Naive thymus-derived CD4-positive, alpha-beta T cell (primary cell): ENCODE measurements at places on chromosomes 2 and 18.
A peak's percentile ranks its signal among the peaks of the same experiment; 100 is the strongest.

GRCh38 chr18:13621886-13622619 lies 104.3 kb downstream of the FAM210A start:
- H3K4me1 ChIP-seq = no peaks in the 10 kb centered on the region
- H3K36me3 ChIP-seq = no peaks in the 10 kb centered on the region
- H3K27me3 ChIP-seq = no peaks in the 10 kb centered on the region
- no peak overlapping the region for H3K4me3 ChIP-seq

GRCh38 chr18:7608174-7608550 lies 41.0 kb downstream of the PTPRM start:
- H3K36me3 ChIP-seq = no peaks in the 10 kb centered on the region
- H3K4me1 ChIP-seq = no peaks in the 10 kb centered on the region
- no peaks in the 10 kb centered on the region for H3K27me3 ChIP-seq
- DNase-seq = no peak
- no peak overlapping the region for H3K27ac ChIP-seq

- peaks cover 53% of the 10 kb centered on the region for H3K4me1 ChIP-seq
- no peak for DNase-seq
- H3K36me3 ChIP-seq = no peaks in the 10 kb centered on the region
- no peaks in the 10 kb centered on the region for H3K27me3 ChIP-seq
Observed at GRCh38 chr18:2983296-2983695, 29.6 kb downstream of the LPIN2 start.

- peaks cover 9% of the 10 kb centered on the region for H3K4me1 ChIP-seq
- H3K27me3 ChIP-seq = no peaks in the 10 kb centered on the region
- no peak overlapping the region for H3K27ac ChIP-seq
- peak overlapping the region; percentile 87 for H3K4me3 ChIP-seq
Observed at GRCh38 chr18:76494231-76495005, 624 bp downstream of the ZNF516 start.

DNA sequence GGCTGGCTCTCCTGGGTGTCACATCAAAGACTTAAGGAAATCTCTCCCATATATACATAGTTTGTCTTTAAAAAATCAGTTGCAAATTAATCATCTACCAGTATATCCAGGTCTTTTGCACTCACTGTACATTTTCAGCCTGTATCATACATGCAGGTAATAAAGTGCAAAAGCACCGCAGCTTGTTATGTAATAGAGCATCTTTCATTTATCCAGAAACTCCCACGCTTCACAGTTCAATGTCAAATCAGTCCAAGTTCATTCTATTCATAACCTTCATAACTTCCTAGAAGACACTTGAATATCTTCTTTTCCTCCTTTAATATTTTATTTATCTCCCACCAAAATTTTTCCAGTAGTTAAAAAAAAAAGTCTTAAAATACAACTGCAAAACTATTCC lies 89.6 kb upstream of the KCTD1 start:
- no peak for DNase-seq
- H3K27me3 ChIP-seq = no peaks in the 10 kb centered on the region
- no peaks in the 10 kb centered on the region for H3K4me1 ChIP-seq
- H3K27ac ChIP-seq = no peak overlapping the region

DNA sequence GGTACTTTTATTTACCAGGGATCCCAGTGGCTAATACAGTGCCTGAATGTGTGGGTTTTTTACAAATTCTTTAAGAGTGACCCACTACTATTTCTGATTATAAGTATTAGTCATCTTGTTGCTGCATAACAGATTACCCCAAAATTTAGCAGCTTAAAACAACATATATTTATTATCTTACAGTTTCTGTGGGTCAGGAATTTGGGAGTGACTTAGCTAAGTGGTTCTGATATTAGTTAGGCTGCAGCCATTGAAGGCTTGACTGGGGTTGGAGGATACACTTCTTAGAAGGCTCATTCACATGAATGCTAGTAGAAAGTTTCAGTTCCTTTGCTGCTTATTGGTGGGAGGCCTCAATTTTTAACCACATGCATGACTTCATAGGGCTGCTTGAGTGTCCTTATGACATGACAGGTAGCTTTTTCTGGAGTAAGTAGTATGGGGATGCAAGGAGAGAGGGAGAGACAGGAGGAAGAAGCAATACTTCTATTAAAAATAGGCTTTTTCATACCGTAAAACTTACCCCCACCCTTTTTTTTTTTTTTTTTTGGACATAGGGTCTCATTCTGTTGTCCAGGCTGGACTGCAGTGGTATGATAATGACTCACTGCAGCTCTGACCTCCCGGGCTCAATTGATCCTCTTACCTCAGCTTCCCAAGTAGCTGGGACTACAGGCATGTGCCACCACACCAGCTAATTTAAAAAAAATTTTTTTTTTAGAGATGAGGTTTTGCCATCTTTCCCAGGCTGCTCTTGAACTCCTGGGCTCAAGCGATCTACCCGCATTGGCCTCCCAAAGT lies 13.3 kb upstream of the POLE4 start:
- DNase-seq = no peak
- H3K4me1 ChIP-seq = no peaks in the 10 kb centered on the region
- no peaks in the 10 kb centered on the region for H3K36me3 ChIP-seq

GRCh38 chr2:25698752-25699151 lies 25.4 kb upstream of the DTNB start:
- no peaks in the 10 kb centered on the region for H3K4me1 ChIP-seq
- no peak for DNase-seq
- no peak overlapping the region for H3K27ac ChIP-seq

- no peaks in the 10 kb centered on the region for H3K27me3 ChIP-seq
- no peak overlapping the region for H3K27ac ChIP-seq
- no peaks in the 10 kb centered on the region for H3K36me3 ChIP-seq
- H3K4me3 ChIP-seq = no peak overlapping the region
Observed at GRCh38 chr2:234406085-234406484, 90.8 kb downstream of the ARL4C start.

DNA sequence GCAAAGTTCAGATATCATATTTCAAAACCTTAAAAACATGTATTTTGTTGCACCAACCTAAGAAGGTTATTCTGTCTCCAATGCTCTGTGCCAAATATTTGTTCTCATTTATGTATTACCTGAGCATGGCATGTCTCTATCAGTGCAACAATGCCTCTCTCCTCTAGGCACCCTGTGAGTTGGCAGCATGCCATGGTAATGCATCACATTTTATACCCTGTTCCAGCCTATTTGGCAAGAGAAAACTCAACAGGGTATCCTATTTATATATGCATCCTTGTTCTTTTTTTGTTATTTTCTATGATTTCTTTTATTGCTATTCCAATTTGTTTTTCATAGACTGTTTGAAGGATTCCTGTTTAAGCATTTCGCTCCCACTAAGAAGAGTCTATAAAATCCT lies 126.3 kb upstream of the NRXN1 start:
- no peaks in the 10 kb centered on the region for H3K27me3 ChIP-seq
- H3K36me3 ChIP-seq = no peaks in the 10 kb centered on the region
- H3K4me3 ChIP-seq = no peak overlapping the region

DNA sequence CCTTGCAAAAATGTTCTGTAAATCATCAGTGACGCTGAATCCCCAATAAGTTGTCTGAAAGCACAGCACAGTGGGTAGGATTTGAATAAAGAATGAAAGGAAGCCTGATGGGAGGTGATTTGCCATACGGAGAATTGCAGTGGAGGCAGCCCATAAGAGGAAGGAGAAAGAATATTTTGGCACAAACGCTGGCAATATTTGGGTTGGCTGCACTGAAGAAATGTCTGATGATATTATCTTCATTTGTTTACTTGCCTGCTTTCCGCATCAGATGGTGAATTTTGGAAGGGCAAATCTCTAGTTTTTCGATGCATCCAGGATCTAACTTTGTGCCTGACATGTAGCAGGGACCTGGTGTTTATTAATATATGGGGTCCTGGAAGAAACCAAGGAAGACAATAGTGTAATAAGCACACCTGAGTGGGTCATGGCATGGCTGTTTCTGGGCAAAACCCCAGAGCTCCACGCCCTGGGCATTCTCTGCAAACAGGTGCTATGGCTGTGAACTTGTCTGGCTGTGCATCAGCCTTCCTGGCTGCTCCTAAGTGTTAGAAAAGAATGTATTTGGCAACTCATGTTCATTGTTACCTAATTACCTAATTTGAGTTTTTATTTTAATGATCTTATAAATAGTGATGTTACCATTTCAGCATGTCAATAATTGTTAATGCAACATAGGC lies 5.9 kb downstream of the GALR1 start:
- no peaks in the 10 kb centered on the region for H3K36me3 ChIP-seq
- H3K27ac ChIP-seq = no peak overlapping the region
- no peaks in the 10 kb centered on the region for H3K27me3 ChIP-seq
- H3K4me1 ChIP-seq = no peaks in the 10 kb centered on the region

DNA sequence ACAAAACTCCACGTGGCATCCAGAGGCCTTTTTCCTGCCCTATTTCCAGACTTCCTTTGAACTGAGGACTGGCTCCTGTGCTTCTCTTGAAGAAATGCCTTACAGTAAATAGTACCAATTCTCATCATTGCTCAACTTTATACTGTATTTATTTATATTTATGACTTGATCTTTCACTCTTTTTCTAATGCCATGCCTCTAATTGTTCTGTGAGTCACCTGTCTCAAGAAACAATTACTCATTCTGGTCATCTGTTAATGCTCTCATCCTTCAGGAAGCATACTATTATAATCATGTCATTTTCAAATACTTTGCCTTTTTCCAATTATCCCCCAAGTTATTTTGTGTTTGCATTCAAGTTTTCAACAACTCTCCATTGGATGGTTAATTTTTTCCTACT lies 85.9 kb downstream of the DCDC2C start:
- no peaks in the 10 kb centered on the region for H3K4me1 ChIP-seq
- no peaks in the 10 kb centered on the region for H3K36me3 ChIP-seq
- no peak overlapping the region for H3K27ac ChIP-seq
- no peaks in the 10 kb centered on the region for H3K27me3 ChIP-seq
- no peak overlapping the region for H3K4me3 ChIP-seq

- no peak overlapping the region for H3K4me3 ChIP-seq
- no peaks in the 10 kb centered on the region for H3K27me3 ChIP-seq
- H3K36me3 ChIP-seq = no peaks in the 10 kb centered on the region
- no peak overlapping the region for H3K27ac ChIP-seq
Observed at GRCh38 chr2:217168496-217168895, 308.6 kb upstream of the TNP1 start.

DNA sequence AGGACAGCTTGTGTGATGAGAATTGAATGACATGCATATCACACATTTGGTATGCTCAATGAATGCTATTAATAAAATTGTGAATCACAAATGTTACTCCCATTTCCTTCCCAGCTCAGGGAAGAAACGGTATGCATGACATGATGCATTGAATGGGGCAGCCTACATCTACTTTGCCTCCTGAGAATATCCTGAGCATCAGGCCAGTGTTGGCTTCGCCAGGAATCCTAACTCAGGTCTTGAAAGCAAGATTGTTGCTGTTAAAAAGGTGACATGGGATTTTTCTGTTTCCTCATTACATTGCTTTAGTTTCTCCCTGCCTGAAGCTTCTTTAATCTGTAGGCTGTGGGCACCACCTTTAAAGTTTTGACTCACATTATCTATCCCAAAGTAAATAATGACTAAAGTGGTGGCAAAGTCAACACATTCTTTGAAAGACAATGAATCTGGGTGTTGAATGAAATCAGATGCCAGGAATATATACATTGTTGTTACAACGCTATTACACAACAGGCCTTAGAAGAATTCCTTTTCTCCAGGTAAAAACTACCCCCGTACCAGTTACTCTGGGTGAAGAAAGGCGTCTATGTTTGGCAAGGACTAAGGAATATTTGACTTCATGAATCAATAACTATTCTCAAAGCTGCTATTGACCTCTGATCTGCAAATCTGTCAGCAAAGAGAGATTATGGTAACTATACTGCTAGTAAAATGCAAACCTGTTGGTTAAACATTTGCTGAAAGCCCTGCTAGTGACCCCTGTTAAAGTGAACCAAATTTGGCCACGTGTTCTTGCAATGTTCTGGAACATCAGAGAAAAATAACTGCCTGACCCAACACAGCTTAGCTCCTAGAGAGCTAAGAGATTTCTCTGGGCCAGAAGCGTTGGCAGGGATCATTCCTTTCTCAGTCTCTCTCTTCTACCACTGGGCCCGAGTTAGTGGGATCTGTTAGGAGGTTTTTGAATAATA lies 30.5 kb upstream of the NEDD4L start:
- H3K4me1 ChIP-seq = no peaks in the 10 kb centered on the region
- H3K27ac ChIP-seq = no peak overlapping the region
- H3K27me3 ChIP-seq = no peaks in the 10 kb centered on the region
- H3K4me3 ChIP-seq = no peak overlapping the region
- no peaks in the 10 kb centered on the region for H3K36me3 ChIP-seq
- DNase-seq = no peak

DNA sequence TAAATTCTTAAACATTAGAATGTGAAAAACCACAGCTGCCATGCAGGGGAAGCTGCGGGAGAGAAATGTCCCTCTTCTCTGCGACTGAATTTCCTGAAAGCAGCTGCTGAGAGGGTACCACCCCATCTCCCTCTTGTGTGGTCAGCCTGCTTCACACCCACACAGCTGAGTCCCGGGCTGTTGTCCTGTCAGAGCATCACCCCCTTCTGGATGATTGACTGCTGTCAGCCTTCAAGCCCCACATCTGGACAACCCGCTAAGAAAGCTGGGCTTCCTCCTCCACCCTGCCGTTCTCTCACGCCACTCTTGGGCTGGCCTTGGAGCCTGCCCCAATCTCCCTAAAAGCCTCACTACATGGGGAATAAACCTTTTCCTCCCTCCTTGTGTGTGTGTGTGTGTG lies 26.0 kb downstream of the SH3YL1 start:
- H3K36me3 ChIP-seq = peaks cover 5% of the 10 kb centered on the region
- H3K4me3 ChIP-seq = no peak overlapping the region
- no peak overlapping the region for H3K27ac ChIP-seq
- DNase-seq = no peak

GRCh38 chr2:212973347-212973746 lies 178.1 kb downstream of the IKZF2 start:
- no peak overlapping the region for H3K27ac ChIP-seq
- H3K36me3 ChIP-seq = no peaks in the 10 kb centered on the region
- no peak overlapping the region for H3K4me3 ChIP-seq
- H3K4me1 ChIP-seq = no peaks in the 10 kb centered on the region

DNA sequence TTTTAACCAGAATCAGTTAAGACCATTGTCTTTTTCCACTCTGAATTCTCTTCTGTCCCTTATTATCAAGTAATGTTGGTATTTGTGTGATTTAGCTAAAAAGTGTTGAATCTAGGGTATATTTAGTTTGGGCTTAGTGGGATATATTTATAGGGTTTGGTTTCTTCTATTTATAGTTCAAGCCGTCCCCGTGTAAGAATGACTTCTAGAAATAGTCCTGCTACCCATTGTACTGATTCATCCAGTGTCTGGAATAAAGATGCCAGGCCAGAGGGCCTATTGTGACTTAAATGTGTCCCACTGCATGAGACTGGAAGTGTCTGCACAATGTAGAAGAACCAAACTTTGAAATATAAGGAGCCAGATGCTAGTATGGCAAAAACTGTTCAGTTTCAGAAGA lies 364.8 kb downstream of the TNS1 start:
- no peaks in the 10 kb centered on the region for H3K4me1 ChIP-seq
- no peak for DNase-seq
- H3K27me3 ChIP-seq = no peaks in the 10 kb centered on the region
- no peak overlapping the region for H3K27ac ChIP-seq
- H3K36me3 ChIP-seq = no peaks in the 10 kb centered on the region
- no peak overlapping the region for H3K4me3 ChIP-seq
